Activated T-cell treated with anti-CD3 and anti-CD28 coated beads, Interleukin-2, amount 50 U/mL, for 72 hours (primary cell): ENCODE measurements at places on chromosomes 6 and 20. TPM values are rescaled to one million over a fixed set of nuclear protein-coding genes. Genes with fewer than 3 reads are reported as not detected.

CASP8AP2 gene
- 27.2 TPM for total RNA-seq

GRCh38 chr6:28280595-28281287 is 631 bp upstream of the PGBD1 start:
- H3K4me1 ChIP-seq, result peaks cover 11% of the 10 kb centered on the region
- H3K27ac ChIP-seq, result no peak overlapping the region
- no peak for DNase-seq
- H3K4me3 ChIP-seq, result peak overlapping the region; percentile 83
- H3K36me3 ChIP-seq, result peaks cover 18% of the 10 kb centered on the region
- H3K27me3 ChIP-seq, result peaks cover 12% of the 10 kb centered on the region

LINC00237 gene
- total RNA-seq, result 0.49 TPM

DNA sequence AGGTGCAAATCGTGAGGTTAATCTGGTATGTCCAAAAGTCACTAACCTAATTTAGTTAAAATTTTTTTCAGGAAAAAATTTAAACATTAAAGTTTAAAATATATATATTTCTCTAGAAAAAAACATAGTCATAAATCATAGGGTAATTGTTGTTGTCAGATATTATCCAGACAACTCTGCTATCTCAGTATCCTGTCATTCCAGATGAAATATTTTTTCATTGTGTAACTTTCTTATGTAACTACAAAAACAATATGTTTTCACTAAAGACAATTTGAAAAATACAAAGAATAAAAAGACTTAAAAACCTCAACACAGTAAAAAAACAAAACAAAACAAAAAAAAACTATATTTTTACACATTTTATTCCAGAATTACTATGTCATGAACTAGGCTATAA is 57.6 kb downstream of the TENT5A start:
- no peak for DNase-seq
- no peaks in the 10 kb centered on the region for H3K4me1 ChIP-seq
- H3K27me3 ChIP-seq, result no peaks in the 10 kb centered on the region
- H3K4me3 ChIP-seq, result no peak overlapping the region
- H3K36me3 ChIP-seq, result no peaks in the 10 kb centered on the region
- H3K27ac ChIP-seq, result no peak overlapping the region

DNA sequence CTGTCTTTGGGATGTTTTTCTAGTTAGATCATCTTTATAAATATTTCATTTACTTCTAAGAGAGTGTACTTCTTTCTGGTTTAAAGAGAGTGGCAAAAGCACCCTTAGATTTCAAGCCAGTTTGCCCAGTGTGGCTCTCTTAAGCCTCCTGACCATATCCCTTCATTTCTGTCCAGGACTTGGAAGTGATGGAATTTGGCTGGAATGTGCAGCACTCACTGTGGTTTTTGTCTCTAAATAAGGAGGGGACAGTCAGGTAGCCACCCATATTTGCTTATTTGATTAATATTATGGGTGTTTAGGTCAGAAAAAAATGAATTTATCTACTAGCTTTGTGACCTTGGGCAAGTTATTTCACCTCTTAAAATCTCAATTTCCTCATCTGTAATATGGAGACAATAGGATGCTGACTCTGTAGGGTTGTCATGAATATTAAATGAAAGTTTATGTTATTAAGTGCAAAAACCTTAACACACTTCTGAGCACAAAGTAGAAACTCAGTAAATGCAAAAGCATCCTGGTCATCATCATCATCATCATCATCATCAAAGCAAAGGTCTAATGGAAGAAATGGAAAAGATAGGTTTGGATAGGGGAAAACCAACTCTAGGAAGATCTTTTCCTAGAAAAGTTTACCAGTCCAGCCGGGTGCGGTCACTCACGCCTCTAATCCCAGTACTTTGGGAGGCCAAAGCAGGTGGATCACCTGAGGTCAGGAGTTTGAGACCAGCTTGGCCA is 3.1 kb downstream of the CRYBG1 start:
- peaks cover 50% of the 10 kb centered on the region for H3K27me3 ChIP-seq
- no peak overlapping the region for H3K27ac ChIP-seq
- H3K4me1 ChIP-seq, result peaks cover 14% of the 10 kb centered on the region
- no peaks in the 10 kb centered on the region for H3K36me3 ChIP-seq

DNA sequence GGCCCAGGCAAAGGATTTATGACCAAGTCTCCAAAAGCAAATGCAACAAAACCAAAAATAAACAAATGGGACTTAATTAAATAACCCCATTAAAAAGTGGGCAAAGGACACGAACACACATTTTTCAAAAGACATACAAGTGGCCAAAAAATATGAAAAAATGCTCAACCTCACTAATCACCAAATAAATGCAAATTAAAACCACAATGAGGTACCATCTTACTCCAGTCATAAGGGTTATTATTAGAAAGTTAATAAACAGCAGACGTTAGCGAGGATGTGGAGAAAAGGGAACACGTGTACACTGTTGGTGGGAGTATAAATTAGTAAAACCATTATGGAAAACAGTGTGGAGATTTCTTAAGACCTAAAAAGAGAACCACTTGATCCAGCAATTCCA is 71.1 kb downstream of the CEP162 start:
- H3K27me3 ChIP-seq, result no peaks in the 10 kb centered on the region
- H3K4me1 ChIP-seq, result no peaks in the 10 kb centered on the region
- H3K4me3 ChIP-seq, result no peak overlapping the region
- H3K27ac ChIP-seq, result no peak overlapping the region
- DNase-seq, result no peak

GRCh38 chr6:45967363-45967762 is 48.3 kb downstream of the CLIC5 start:
- peaks cover 2% of the 10 kb centered on the region for H3K36me3 ChIP-seq
- DNase-seq, result no peak
- H3K4me1 ChIP-seq, result peaks cover 14% of the 10 kb centered on the region
- H3K27me3 ChIP-seq, result peaks cover 11% of the 10 kb centered on the region
- no peak overlapping the region for H3K27ac ChIP-seq

DNA sequence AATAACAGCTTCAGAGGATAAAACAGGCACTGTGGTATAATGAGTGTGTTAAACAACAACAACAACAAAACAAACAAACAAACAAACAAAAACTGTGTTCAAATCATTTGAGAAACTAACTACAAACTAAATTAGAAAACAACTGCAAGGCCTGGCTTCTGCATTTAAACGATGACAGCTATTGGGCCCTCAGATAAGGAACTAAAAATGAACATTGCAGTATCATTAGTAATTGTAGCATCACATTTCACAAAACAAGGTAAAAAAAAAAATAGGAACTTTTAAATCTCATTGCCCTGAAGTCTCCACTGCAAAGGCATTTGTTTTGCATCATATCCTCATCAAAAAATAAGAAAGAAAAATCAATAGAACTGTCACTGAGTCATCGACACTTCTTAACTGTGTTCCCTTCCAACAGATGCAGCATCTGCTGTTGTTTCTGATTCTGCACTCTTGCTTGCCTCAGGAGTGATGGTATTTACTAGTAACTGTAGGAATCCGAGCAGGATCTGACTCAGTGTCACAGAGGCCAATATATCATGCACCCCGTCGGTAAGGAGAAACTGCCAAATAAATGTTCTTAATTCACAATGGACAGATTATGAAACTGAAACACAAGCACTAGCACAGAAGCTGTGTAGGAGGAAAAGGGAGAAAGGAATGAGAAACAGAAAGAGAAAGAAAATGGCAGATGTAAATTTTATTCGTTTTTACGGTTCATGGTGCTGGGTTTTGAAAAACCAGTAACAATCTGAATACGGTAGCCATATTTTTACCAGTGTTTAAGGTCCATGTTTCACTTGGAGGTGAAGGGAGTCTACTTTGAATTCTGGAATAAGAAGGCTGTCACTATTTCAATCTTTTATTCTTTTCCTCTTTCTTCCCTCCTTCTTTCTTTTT is 365.7 kb upstream of the EPHA7 start:
- no peak overlapping the region for H3K4me3 ChIP-seq
- H3K36me3 ChIP-seq, result no peaks in the 10 kb centered on the region
- H3K27me3 ChIP-seq, result no peaks in the 10 kb centered on the region
- no peak overlapping the region for H3K27ac ChIP-seq
- H3K4me1 ChIP-seq, result no peaks in the 10 kb centered on the region
- no peak for DNase-seq

DNA sequence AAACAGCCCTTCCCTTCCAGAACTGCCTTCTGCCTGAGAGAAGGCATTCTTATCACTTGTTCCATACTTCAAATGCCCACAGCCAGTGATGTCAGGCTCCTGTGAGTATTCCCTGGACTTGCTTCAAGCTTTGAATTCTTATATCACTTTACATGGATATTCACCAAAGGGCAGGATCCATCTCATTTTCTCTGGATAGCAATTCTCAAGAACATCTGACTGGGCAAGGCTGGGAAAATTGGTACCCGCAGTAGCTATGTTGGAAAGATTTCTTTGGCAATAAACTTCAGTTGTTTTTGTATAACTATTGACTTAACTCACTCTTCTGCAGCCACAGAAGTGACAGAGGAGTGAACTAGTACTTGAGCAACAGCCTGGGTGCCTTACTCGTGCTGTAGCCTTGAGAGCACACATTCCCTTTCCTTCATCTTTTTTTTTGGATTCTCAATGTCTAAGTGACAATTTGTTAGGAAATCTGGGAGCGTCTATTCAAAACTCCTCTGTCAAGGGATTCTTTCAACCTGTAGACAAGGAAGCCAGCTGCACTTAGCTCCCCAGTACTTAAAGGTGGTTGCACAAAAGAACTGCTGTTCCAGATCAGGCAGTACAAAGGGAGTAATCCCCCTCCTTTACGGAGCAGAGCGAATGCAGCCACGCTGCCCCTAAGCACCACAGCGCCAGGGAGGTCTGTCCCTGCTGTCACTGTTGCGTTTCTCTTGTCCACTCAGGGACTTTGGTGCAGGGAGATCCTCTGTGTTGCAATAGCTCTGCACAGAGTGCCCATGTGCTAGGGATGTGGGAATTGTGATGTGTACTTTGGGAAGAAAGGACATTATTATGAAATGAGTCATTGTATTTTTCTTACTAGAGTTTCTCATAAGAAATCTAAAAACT is 69.6 kb downstream of the JAG1 start:
- H3K4me1 ChIP-seq, result peaks cover 24% of the 10 kb centered on the region
- peak overlapping the region; percentile 7 for H3K27ac ChIP-seq
- H3K36me3 ChIP-seq, result peaks cover 5% of the 10 kb centered on the region
- H3K4me3 ChIP-seq, result peak overlapping the region; percentile 4
- no peaks in the 10 kb centered on the region for H3K27me3 ChIP-seq
